ENCODE measurements at places on chromosomes 2 and 18. TPM values are rescaled to one million over a fixed set of nuclear protein-coding genes. Genes with fewer than 3 reads are reported as not detected.

- no peak for DNase-seq
- no peak overlapping the region for H3K4me3 ChIP-seq
- no peaks in the 10 kb centered on the region for H3K36me3 ChIP-seq
- H3K4me1 ChIP-seq: no peaks in the 10 kb centered on the region
Observed at GRCh38 chr18:77178559-77178958, 46.0 kb upstream of the MBP start.

DNA sequence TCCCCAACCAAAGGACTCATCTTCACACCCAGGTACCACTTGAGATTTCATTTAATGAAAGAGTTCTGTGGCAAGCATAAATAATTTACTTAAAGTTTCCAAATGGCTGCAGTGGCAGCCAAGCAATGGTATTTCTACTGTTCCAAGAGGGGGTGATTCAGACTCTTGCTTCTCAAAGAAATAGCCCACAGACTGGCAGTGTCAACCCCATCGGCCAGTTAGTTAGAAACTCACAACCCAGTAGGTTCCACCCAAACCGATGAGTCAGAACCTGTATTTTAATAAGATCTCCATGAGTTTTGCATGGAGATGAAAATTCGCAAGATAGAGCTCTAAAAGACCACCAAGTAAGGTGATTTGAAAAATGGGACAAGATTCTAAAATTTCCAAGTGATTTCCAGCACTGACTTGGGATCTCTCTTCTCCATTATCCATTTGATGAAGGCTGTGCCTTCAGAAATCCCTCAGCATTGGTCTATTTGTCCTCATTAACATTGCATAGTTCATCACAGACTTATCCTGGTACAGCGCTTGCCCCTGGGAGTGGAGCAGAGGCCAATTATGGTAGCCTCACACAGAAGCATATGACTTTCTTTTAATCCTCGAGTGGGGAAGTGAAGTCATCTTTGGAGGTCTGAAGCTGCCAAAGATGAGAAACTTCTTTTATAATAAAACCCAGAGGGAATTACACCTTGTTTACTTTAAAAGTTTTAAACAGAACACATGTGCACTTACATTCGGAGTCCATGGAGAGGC lies 361.4 kb upstream of the ID2 start:
- H3K4me1 ChIP-seq: no peaks in the 10 kb centered on the region
- H3K36me3 ChIP-seq: no peaks in the 10 kb centered on the region
- no peak overlapping the region for H3K4me3 ChIP-seq
- no peak overlapping the region for H3K27ac ChIP-seq
- no peaks in the 10 kb centered on the region for H3K27me3 ChIP-seq

- H3K27me3 ChIP-seq: no peaks in the 10 kb centered on the region
- no peak overlapping the region for H3K4me3 ChIP-seq
- H3K27ac ChIP-seq: no peak overlapping the region
- H3K4me1 ChIP-seq: peaks cover 2% of the 10 kb centered on the region
Observed at GRCh38 chr18:45619062-45619825, 4.0 kb downstream of the SLC14A2 start.

DNA sequence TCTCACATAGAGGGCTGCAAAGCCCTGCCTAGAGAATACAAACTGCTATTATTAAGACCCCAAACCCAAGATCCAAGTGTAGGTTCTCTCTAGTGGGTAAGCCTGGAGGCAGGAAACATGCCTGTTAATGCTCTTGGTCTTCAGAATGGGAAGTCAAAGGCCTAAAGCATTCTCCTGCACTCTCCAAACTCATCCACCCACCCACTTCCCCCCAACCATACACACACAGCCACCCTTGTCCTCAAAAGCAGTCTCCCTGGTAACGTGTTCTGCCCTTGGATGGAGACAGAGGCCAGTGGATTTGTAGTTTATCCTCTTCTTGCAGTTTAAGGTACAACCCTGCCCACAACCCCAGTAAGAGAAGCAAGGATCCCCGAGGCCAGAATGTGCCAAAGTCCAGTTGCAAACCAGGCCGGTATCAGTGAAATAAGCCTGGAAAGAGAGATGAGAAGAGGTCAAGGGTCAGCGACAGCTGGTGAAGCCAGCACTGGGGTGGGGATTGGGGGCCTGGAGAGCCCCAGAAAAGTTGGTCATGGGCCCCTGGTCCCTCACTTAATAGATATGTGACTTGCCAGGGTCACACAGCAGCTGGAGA lies 23.0 kb downstream of the TMEM247 start:
- H3K4me3 ChIP-seq: no peak overlapping the region
- no peak for DNase-seq
- no peaks in the 10 kb centered on the region for H3K4me1 ChIP-seq
- H3K36me3 ChIP-seq: no peaks in the 10 kb centered on the region
- H3K27me3 ChIP-seq: no peaks in the 10 kb centered on the region

- H3K36me3 ChIP-seq: no peaks in the 10 kb centered on the region
- no peak for DNase-seq
- no peaks in the 10 kb centered on the region for H3K27me3 ChIP-seq
- H3K4me1 ChIP-seq: no peaks in the 10 kb centered on the region
Observed at GRCh38 chr18:29034113-29034856, 857.4 kb upstream of the CDH2 start.

DNA sequence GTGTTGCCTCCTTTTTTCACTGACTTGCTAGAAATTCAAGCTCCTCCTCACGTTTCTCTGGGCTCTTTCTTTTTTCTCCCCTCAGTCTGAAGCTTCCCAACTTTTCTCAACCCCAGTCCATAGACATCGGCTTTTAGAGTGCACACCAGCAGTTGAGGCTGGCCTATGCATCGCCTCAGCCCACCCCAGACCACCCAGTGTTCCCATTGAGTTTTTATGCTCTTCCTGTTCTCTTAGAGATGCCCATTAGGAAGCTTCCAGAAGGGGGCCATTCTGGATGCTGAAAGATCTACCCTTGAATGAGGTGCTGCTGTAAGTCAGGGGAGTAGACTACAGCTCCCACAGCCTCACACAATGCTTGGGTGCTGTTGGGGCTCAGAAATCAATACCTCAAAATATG lies 12.0 kb upstream of the GYPC start:
- no peaks in the 10 kb centered on the region for H3K4me1 ChIP-seq
- H3K36me3 ChIP-seq: no peaks in the 10 kb centered on the region
- no peak for DNase-seq
- H3K27ac ChIP-seq: no peak overlapping the region

The NT5C1B gene
- total RNA-seq: not detected

The MARCHF4 gene
- total RNA-seq: not detected

The PEX13 gene
- total RNA-seq: 22.5 TPM

The TTLL4 gene
- 30.7 TPM for total RNA-seq

The NEU4 gene
- total RNA-seq: 0.76 TPM

Data from kidney (tissue), 22 donors.